ENCODE measurements at places on chromosomes 2 and 18. TPM values are rescaled to one million over a fixed set of nuclear protein-coding genes. Genes with fewer than 3 reads are reported as not detected.

LIMS3 gene
- total RNA-seq: not detected

BUB1 gene
- total RNA-seq: 50.6 TPM

DCDC2C gene
- 0.24 TPM for total RNA-seq

TACR1 gene
- 0.39 TPM for total RNA-seq

PPP1R1C gene
- total RNA-seq: 2.0 TPM

ERICH2 gene
- total RNA-seq: not detected

CHRNG gene
- not detected for total RNA-seq

OSGEPL1 gene
- total RNA-seq: 4.9 TPM

MTLN gene
- total RNA-seq: 121 TPM

CIB4 gene
- 0.16 TPM for total RNA-seq

CRYGD gene
- not detected for total RNA-seq

IL1A gene
- total RNA-seq: 0.05 TPM

CCL20 gene
- total RNA-seq: 7.2 TPM

UGT1A4 gene
- total RNA-seq: not detected

IHH gene
- total RNA-seq: 0.15 TPM

TMEM247 gene
- total RNA-seq: not detected

NEU2 gene
- total RNA-seq: not detected

MYO5B gene
- 14.9 TPM for total RNA-seq

GATA6 gene
- total RNA-seq: 2.2 TPM

IL1F10 gene
- total RNA-seq: not detected

SULT1C3 gene
- not detected for total RNA-seq

PSD4 gene
- total RNA-seq: 11.2 TPM

RMDN2 gene
- total RNA-seq: 4.9 TPM

CYP27A1 gene
- 0.34 TPM for total RNA-seq

FNDC4 gene
- total RNA-seq: 4.3 TPM

XDH gene
- total RNA-seq: 1.3 TPM

HNMT gene
- total RNA-seq: 0.28 TPM

HSBP1L1 gene
- total RNA-seq: 9.4 TPM

NPHP1 gene
- total RNA-seq: 7.2 TPM
